CD4-positive, alpha-beta T cell treated with Interleukin-17A for 1 hour (primary cell): ENCODE measurements at places on chromosomes 13 and 19.
A peak's percentile ranks its signal among the peaks of the same experiment; 100 is the strongest.

- peak; percentile 93 for DNase-seq
These were observed 2.7 kb downstream of the TPM4 start for GRCh38 chr19:16078759-16079707.

DNA sequence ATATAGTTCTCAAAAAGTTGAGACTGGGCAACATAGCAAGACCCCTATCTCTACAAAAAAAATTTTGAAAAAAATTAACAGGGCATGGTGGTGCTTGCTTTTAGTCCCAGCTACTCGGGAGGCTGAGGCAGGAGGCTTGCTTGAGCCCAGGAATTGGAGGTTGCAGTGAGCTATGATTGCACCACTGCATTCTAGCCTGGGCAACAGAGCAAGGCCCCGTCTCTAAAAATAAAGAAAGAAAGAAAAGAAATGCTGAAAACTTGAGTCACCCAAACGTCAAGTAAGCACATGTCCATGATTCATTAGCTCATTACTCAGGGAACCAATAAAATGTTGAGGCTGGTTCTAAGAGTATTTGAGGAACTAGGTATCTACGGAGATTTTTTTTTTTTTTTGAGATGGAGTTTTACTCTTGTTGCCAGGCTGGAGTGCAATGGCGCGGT is 33.9 kb upstream of the SEMA6B start:
- DNase-seq = no peak

DNA sequence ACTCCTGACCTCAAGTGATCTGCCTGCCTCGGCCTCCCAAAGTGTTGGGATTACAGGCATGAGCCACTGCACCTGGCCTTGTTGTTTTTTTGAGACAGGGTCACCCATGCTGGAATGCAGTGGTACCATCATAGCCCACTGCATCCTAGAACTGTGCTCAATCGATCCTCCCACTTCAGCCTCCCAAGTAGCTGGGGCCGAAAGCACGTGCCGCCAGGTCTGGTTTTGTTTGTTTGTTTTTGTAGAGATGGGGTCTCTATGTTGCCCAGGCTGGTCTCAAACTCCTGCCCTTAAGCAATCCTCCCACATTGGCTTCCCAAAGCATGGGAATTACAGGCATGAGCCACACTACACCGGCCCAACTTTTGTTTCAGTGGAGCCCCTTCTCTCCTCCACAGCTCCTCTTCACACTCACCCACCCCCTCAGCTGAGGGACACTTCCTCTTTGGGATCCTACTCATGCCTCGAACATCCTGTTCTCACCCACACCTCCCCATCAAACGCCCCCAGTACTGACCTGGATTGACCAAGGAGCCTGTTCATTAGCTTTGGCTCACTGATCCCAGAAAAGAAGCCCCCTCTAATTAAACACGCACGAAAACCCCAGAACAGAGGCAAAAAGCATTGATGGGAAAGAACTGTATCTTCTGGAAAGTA is 12.8 kb upstream of the CERS4 start:
- DNase-seq = no peak

GRCh38 chr13:27389891-27390290 is 34.5 kb upstream of the GTF3A start:
- DNase-seq = no peak

DNA sequence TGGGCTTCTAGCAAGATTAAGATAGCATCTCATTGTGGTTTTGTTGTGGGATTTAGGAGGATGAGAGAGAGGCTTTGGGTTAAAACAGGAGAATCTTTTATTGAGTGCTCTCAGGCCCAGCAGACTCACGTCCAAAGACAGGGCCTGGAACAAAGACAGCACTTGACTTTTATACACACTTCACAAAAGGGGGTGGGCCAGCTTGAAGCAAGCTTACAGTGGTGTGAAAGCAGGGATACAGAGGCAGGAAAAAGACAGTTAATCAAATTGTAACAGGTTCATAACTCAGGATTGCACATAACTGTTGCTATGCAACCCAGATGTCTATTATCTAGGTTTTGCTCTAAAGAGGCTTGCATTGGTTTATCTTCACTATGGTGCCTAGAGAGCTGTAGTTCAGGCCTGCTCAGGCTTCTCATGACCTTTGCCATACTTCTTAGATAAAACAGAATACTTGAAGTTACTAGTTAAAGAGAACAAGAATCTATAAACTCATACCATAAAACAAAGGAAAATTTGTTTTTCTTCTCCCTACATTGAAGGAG is 42.2 kb upstream of the CEACAM21 start:
- no peak for DNase-seq

DNA sequence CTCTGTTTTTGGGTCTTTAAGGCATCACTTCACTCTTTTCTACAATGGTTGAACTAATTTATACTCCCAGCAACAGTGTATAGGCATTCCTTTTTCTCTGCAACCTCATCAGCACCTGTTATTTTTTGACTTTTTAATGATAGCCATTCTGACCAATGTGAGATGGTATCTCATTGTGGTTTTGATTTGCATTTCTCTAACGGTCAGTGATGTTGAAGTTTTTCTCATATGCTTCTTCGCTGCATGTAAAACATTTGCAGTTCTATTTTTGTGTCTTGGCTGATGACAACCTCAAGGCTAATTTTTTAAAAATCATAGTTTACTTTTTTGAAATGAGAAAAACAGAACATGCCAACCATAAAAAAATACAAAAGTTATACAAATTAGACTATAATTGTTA is 258.2 kb upstream of the EDNRB start:
- no peak for DNase-seq
